ENCODE measurements at places on chromosomes 3 and 15.

GRCh38 chr3:170220871-170221270 is 1.4 kb upstream of the PRKCI start:
- DNase-seq = peak; percentile 9

- no peak for DNase-seq
Measured at GRCh38 chr15:74192751-74193150, 9.8 kb downstream of the STRA6 start.

DNA sequence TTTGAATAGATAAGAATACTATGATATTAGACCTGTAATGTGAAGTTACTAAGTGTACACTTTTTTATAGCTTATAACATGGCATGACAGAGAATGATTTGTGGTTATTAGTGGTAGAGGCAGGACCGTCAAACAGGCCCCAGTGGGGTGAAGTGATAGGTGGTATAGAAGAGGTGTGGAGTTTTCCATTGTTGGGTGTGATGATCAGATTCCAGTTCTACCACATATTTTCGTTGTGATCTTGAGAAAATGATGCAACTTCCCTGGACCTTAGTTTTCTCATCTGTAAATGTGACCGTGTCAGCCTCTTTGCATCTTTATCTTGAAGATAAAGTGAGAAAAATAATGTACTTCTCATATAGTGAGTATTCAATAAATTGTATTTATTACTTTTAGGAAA is 30.3 kb upstream of the UTS2B start:
- no peak for DNase-seq

- DNase-seq = no peak
Measured at GRCh38 chr15:57272771-57273357, 103.4 kb upstream of the CGNL1 start.

GRCh38 chr15:67389975-67390374 is 131.0 kb upstream of the C15orf61 start:
- DNase-seq = no peak

- no peak for DNase-seq
Measured at GRCh38 chr3:156299569-156299968, 179.2 kb downstream of the KCNAB1 start.

DNA sequence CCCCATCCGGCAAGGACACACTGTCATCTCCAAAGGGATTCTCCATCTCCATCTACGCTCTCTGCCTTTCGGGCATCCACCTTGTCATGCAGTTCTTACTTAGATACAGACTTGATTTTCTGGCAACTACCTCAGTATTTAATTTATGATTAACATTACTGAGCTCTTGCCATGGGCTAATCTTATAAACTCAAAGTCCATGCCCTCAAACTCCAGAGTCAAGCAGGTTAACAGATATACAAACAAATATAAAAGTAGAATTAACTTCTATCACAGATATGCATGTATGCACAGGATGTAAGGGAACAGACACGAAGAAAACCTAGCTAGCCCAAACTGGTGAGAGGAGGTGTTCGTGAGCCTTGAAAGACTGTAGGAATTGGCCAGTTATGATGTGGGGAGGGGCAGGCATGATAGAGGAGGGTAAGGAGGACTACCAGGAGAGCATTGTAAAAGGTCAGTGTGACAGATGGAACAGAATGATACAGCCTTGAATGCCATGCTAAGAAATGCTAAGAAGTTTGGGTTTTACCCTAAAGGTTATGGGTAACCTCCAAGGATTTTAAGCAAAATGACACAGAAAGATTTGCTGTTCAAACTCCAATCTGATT is 334.3 kb downstream of the ULK4 start:
- no peak for DNase-seq

DNA sequence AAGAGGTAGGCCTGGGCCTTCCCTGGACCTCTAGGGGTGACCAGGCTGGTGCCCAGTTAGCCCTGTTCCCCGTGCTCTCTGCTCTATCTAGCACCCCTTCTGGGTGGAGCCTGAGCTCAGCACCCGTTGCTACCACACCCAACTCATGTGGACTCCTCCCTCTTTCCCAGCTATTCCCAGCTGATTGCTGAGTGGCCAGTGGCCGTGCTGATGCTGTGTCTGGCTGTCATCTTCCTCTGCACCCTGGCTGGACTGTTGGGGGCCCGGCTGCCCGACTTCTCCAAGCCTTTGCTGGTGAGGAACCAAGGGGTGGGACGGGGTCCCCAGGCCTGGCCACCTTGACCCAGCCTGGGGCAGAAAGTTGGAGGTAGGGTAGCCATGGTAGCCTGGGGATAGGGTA is 6.2 kb downstream of the DISP2 start:
- DNase-seq = no peak

DNA sequence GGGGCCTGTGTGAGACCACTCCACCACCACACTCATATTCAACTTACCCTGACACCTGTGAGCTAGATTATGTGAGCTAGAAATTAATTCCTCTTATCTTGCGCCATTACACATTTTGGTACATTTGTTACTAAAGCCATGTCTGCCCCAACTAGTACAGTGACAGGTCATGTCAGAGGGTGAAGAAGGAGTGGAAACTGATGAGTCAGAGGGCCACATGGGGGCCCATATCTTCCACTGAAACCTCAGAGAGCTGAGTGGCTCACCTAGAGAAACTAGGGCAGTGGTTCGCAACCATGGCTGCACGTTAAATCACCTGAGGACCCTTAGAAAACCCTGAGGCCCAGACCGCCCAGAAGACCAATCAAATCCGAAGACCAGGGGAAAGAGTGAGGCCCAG is 15.7 kb upstream of the MEF2A start:
- no peak for DNase-seq

DNA sequence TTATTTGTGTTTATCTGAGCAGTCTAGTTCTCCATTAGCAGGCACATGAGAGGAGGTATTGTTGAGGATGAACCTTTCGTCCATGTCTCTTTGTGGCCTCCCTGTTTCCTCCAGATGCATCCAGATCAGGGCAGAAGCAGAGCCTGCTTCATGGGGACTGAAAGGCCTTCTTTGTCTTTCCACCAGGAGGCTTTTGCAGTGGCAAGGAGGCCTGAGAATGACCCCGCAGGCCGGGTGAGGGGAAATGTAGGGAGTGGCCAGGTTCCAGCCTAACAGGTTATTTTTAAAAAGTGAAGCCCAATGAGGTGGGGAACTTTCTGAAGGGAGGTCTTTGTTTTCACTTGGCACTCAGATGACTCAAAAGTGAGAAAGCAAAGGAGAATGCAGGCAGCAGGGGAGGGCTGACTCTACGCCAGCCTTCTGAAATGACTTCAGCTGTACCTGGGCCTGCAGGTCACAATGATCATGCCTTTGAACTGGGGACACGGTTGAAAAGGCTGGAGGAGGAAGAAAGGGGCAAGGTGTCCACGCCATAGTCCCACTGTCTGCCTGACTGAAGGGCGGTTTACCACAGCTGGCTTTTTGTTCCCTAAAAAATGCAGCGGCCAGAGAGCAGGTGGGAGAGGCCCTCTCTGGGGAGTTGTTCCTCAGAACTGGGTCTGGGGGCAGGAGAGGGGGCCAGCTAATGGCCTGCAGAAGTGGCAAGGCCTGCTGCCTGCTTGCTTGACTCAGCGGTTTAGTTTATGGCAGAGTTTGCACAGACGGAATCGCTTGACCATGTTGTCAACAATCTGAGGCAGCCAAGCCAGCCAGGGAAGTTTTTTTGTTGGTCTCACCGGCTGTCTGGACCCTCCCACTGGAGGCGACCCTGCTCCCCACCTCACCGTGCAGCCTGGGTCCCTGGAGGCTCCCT is 28.7 kb downstream of the CMTM7 start:
- peak; percentile 36 for DNase-seq

- peak; percentile 79 for DNase-seq
Measured at GRCh38 chr3:97793420-97794019, 28.3 kb upstream of the CRYBG3 start.

GRCh38 chr3:29181149-29181780 is 99.6 kb upstream of the RBMS3 start:
- no peak for DNase-seq

DNA sequence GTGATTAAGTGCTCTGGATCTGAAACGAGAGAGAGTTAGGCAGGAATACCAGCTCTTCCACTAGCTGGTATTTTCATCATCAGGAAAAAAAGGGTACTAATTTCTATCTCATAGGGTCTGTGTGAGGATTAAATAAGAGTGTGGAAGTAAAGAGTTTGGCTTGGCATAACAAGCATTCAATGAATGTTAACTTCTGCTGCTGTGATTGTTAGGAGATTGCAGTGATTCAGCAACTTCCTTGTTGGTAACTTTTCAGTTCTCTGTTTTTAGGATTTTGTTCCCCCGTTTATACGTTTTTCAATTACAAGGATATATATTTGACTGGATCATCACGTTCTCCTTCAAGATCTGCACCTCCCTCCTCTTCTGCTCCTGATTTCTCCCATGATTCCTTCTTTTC is 65.9 kb upstream of the MYO5C start:
- peak; percentile 25 for DNase-seq

- DNase-seq = no peak
Measured at GRCh38 chr3:153767601-153768560, 353.3 kb upstream of the ARHGEF26 start.

GRCh38 chr3:151839313-151839631 is 25.4 kb downstream of the AADAC start:
- no peak for DNase-seq

DNA sequence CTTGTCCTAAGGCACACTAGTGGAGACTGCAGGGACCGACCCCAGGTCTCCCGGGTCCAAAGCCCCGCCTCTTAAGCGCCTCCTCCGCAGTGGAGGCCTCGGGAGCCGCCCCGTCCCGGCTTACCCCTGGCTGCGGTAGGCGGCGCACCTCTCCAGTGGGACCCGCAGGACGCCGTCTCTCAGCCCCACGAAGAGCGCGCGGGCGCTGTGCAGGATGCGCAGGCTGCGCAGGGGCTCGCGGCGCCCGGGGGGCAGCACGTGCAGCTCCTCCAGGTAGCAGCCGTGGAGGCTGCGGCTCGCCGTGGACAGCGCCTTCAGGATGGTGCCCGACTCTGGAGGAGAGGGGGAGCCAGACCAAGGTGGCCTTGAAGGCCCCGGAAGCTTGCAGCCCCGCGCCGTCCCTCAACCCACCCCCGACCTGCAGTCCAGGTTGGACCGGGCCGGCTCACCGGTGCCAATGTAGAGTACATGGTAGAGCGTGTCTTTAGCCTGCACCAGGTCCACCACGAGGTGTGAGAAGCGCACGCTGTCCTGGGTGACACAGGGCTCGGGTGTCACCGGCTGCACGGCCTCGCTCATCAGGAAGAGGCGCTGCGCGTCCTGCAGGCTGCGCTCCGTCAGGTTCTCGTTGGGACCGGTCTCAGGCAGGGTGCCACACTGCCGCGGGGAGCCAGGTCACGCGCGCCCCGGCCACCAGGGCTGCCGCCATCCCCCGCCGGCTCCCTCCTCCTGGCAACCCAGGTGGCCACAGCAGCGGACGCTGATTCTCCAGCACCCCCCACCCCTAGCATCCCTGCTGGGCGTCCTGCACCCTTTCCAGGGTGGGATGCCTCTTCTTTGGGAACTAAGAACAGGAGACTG is 105.5 kb downstream of the SEMA5B start:
- DNase-seq = no peak

DNA sequence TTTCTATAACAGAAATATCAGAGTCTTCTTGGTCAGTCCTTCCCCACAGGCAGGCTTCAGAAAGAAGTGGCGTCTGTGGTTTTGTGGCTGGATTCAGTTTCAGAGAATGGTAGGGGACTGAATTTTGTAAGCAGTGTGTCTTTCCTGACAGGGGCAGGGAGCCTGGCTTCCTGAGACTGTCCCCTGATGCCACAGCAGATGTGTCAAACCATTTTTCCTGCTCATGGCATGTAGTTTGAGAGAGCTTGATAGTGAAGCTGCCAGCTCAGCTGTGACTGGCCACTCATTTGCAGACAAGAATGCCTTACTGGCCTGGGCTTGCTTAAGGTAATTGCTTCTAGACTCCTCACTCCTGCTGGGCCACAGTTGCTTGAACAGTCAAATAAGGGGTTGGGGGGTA is 26.4 kb downstream of the LARS2 start:
- no peak for DNase-seq

DNA sequence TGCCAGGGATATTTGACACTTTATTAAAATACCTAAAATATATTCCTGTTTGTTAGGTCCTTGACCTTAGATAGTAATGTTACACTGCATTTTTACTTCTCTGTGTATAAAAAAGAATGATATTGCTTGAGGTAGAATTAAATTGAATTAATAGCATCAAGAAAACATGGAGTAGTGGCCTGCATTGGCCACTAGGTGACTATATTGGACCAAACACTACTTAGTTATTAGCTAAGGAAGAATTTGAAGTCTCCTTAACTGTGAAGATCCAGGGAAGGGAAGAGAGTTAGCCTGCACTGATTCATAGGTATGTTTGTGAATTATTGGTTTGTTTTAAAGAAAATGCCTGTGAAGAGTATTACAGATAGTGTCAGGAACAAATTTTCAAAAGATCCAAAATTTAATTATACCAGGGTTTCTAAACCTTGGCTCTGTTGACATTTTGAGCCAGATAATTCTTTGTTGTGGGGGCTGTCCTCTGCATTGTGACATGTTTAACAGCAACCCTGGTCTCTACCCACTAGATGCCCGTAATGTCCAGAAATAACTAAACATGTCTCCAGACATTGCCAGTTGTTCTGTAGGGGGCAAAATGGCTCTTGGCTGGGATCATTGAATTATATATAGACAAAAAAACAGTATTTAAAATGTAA is 103.6 kb upstream of the THSD4 start:
- peak; percentile 86 for DNase-seq

GRCh38 chr3:101544161-101544850 is 17.4 kb upstream of the TRMT10C start:
- DNase-seq = no peak

- DNase-seq = no peak
Measured at GRCh38 chr3:44061268-44061667, 180.4 kb upstream of the TOPAZ1 start.

GRCh38 chr3:60856257-60857046 is 394.8 kb downstream of the FHIT start:
- DNase-seq = no peak

GRCh38 chr15:57263520-57263919 is 112.8 kb upstream of the CGNL1 start:
- DNase-seq = no peak

- peak; percentile 50 for DNase-seq
Measured at GRCh38 chr15:40454904-40455391, 14.2 kb downstream of the BAHD1 start.

DNA sequence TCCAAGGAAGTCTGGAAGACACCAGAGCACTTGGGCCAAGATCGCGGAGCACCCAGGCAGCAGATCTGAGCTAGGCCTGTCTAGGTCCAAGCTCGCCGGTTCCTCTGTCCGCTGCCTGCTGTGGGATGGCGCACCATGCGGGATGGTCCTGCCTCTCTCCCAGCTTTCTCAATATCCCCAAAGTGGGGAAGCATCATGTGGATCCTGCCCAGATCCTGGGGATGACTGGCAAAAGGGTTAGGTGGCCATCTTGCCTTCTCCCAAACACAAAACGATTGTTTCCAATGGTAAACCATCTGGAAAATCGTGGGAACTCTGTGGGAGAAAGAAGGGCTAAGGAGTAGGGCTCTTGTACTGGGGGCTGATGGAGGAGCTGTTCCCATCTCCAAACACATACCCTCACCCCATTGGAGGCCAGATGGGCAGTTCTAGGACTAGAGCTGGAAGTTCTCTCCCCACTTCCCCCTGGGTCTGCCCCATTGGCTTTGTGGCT is 8.9 kb downstream of the PRKCD start:
- DNase-seq = no peak
